Stimulated activated memory B cell treated with anti-CD40 and anti-IgM and Interleukin-4, amounts not matched to agents 10 μg/mL and 1 μg/mL and 100 μg/mL, for 72 hours (primary cell): ENCODE measurements at places on chromosomes 5 and 9.

DNA sequence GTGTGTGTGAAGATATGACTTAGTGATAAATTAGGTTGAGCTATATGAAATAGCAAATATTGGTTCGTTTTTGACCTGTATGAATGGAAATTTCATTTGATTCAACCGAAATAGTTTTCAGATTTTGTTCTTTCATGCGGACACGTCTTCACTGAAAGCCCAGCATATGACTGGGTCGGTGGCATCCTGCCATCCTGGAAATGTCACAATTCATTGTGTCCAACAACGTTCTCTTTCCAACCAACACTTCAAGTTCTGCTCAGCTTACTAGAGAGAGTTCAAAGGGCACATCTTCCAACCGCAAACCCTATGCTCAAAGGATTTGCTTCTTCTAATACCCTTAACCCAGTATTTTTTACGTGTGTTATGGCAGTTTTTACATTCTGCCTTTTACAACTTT lies 252.5 kb downstream of the NTRK2 start:
- peaks cover 20% of the 10 kb centered on the region for H3K27me3 ChIP-seq
- no peaks in the 10 kb centered on the region for H3K36me3 ChIP-seq
- no peaks in the 10 kb centered on the region for H3K4me1 ChIP-seq
- H3K27ac ChIP-seq: no peak overlapping the region

GRCh38 chr5:157273131-157273556 lies 7.2 kb downstream of the CYFIP2 start:
- H3K27ac ChIP-seq: peak overlapping the region; percentile 96
- H3K4me1 ChIP-seq: peaks cover 85% of the 10 kb centered on the region
- H3K4me3 ChIP-seq: peak overlapping the region; percentile 72
- H3K36me3 ChIP-seq: peaks cover 55% of the 10 kb centered on the region
- H3K27me3 ChIP-seq: no peaks in the 10 kb centered on the region

GRCh38 chr9:134189145-134189469 lies 24.7 kb upstream of the RNU6ATAC start:
- peaks cover 33% of the 10 kb centered on the region for H3K27me3 ChIP-seq
- no peak overlapping the region for H3K27ac ChIP-seq
- H3K4me3 ChIP-seq: no peak overlapping the region
- H3K36me3 ChIP-seq: no peaks in the 10 kb centered on the region

DNA sequence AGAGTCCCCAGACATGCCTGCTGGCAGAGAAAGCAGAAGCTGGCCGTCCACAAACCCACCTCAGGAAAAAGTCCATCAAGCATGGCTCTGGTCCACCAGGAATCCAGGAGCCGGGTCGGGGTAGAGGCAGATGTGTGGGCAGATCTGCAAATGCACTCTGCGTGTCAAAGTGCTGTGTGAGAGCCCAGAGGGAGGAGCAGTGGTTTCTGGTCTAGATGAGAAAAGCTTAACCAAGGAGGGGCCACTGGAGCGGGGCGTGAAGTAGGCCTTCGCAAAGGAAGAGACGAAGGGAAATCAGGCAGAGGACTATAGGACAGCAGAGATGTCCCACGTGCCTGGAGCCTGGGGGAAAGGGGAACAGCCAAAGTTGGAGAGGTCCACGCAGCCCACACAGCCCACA lies 40.0 kb downstream of the TTLL11 start:
- H3K36me3 ChIP-seq: peaks cover 34% of the 10 kb centered on the region
- H3K27ac ChIP-seq: no peak overlapping the region
- no peak for ATAC-seq
- H3K4me1 ChIP-seq: peaks cover 21% of the 10 kb centered on the region
- peaks cover 10% of the 10 kb centered on the region for H3K27me3 ChIP-seq

DNA sequence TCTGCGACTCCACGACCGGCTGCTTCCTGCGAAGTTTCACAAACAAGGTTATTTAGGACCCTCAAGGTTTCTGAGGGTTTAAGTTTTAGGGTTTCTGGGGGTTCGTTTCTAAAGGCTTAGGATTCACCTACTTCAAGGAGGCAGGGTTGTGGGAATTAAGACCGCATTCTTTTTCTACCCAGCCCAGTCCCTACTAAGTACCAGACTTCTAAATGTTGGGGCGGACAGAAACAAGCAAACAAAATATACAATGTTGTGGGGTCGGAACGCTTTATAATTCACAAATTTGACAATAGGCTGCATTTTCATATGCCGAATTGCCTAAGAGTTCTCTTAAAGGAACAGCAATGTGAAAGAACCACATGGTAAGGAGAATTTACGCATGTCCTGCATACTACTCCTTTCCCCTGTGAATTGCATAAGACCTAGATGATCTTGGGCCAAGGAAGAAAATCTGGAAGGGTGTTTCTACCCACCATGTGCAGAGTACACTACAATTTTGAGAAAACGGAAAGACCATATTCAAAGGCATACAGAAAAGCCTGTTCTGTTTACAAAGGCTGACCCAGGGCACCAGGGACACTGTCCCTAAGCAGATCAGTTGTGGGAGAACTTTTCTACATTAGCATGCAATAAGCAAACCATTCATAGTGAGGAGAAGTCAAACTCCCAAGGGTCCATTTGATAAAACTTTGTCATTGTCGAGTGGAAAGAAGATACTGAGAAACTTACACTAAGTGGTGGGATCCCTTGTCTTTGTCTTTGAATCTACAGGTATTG lies 457.3 kb downstream of the RAB3C start:
- H3K36me3 ChIP-seq: peaks cover 4% of the 10 kb centered on the region
- peaks cover 9% of the 10 kb centered on the region for H3K27me3 ChIP-seq
- no peak for ATAC-seq
- H3K4me3 ChIP-seq: peak overlapping the region; percentile 88
- H3K4me1 ChIP-seq: peaks cover 26% of the 10 kb centered on the region

DNA sequence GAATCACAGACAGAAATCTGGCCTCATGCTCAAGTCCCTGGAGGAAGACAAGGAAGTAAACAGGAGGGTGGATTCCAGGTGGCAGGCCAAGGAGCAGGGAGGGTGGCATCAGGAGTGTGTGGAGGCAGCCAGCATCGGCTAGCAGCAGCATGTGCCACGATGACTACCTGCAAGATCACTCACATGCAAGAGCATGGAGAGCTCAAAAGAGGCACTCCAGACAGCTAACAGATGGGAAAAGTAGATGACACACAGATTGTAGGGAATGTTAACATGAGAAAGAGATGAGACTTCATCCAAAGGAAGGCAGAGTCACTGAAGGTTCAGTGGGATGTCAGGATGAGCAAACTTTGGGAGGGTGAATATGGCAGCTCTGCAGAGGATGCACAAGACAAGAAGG lies 104.3 kb downstream of the SEMA5A start:
- H3K4me3 ChIP-seq: no peak overlapping the region
- ATAC-seq: no peak
- H3K36me3 ChIP-seq: no peaks in the 10 kb centered on the region
- H3K27ac ChIP-seq: no peak overlapping the region

- ATAC-seq: no peak
- no peaks in the 10 kb centered on the region for H3K27me3 ChIP-seq
- peaks cover 15% of the 10 kb centered on the region for H3K4me1 ChIP-seq
Observed at GRCh38 chr5:119105971-119106370, 35.1 kb downstream of the DMXL1 start.

GRCh38 chr9:81499594-81499993 lies 189.8 kb downstream of the TLE1 start:
- no peak for ATAC-seq
- H3K27ac ChIP-seq: no peak overlapping the region
- no peaks in the 10 kb centered on the region for H3K4me1 ChIP-seq
- no peaks in the 10 kb centered on the region for H3K36me3 ChIP-seq
- peaks cover 8% of the 10 kb centered on the region for H3K27me3 ChIP-seq
- H3K4me3 ChIP-seq: no peak overlapping the region

DNA sequence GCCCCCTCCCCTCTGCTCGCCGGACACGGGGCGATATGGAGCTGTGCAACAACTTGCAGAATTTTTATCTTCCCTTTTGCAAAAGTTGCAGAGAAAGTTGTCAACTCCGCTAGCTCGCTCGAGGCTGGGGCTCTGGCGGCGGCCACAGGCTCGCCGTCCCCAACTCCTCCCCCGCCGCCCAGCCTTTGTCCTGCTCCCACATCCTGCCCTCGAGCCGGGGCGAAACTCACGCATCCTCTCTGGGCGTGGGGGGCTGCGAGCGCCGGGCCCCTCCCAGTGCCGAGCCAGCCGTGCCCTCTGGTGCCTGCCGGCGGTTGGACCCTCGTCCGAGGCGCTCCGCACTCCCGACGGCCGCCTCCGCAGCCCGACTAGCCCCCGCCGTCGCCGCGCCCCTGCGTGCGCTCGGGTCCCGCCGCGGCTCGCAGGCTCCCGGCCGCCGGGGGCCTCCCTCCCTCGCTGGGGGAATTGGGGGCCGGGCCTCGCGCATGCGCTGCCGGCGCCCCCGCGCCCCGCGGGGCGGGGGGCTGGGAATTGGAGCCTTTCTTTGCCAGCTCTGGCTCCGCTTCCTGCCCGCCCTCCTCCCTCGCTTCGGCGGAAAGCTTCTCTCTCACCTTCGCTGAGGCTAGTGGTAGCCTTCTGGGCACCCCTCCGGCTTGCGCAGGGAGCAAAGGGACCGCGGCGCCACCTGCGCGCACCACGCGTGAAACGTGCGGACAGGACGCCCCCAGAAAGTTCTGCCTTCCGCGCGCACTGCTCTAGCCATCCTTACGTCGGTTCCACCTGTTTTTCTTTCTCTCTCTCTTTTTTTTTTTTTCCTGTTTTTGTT lies at the start of gene CCNJL:
Gene CCNJL, minus strand, starts transcription at position 431 of the 826 bp plus-strand sequence. CDS start 641 bp downstream, outside the sequence.
- peak within 1 kb of the TSS; percentile 75 for H3K4me3 ChIP-seq
- H3K27me3 ChIP-seq: peaks cover 65% of the 10 kb centered on the region
- no peak for ATAC-seq
- peaks cover 8% of the 10 kb centered on the region for H3K4me1 ChIP-seq

DNA sequence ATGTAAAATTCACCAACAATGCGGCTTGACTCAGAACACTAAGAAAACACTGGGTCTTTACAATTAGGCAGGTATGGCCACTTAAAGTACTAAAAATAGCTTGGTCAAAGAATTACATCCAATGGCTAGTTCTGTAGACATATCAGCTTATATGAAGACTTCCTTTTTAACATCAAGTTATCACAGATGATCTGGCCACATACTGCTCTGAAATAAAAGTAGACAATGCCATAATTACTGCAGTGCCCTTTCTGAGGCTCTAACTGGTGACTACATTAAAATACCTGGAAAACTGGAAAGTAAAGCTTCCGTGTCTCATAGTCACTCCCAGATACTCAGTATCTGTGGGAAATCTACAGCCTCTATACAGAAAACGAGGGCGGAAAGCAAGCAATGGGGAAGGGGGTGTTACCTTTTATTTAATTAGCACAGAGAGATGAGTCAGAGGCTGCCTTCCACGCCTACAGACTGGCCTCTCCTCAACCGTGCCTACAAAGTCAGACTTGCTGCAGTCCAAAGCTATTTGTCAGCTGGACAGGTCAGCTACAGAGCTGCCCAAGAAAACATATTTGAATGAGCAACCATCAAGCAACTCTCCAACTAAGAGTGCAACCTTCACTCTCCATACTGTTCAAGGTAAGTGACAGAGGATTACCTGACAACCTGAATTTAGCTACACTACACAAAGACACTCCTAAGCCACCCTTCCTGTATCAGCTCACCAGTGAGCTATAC lies 8.7 kb downstream of the SERINC5 start:
- ATAC-seq: peak; percentile 81

GRCh38 chr5:154005648-154006047 lies 33.1 kb downstream of the FAM114A2 start:
- no peak for ATAC-seq
- H3K36me3 ChIP-seq: peaks cover 58% of the 10 kb centered on the region
- no peaks in the 10 kb centered on the region for H3K4me1 ChIP-seq
- H3K27ac ChIP-seq: no peak overlapping the region
- H3K27me3 ChIP-seq: no peaks in the 10 kb centered on the region
- H3K4me3 ChIP-seq: no peak overlapping the region

DNA sequence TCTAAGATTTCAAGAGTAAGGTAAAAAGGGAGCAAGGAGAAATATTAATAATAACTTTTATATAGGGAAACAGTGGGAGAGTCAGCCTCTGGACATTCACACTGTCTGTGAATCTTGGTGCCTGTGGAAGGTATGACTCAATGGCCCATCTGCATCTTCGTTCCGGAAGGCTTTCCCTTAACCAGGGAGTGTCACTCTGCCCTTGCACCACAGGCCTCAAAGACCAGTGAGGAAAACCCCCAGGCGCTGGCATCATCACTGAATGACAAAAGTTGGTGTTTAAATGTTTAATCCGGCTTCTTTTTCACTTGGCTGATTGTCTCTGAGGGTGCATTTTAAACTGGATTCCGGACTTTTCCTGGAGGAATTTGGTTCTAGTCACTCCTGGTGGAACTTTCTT lies 522.4 kb upstream of the TLE4 start:
- H3K27ac ChIP-seq: no peak overlapping the region
- no peak overlapping the region for H3K4me3 ChIP-seq
- no peaks in the 10 kb centered on the region for H3K36me3 ChIP-seq
- no peak for ATAC-seq
- H3K27me3 ChIP-seq: peaks cover 11% of the 10 kb centered on the region

- ATAC-seq: peak; percentile 76
- H3K27ac ChIP-seq: no peak overlapping the region
- H3K27me3 ChIP-seq: no peaks in the 10 kb centered on the region
- no peaks in the 10 kb centered on the region for H3K36me3 ChIP-seq
Observed at GRCh38 chr9:70607926-70608325, 193.5 kb upstream of the KLF9 start.

DNA sequence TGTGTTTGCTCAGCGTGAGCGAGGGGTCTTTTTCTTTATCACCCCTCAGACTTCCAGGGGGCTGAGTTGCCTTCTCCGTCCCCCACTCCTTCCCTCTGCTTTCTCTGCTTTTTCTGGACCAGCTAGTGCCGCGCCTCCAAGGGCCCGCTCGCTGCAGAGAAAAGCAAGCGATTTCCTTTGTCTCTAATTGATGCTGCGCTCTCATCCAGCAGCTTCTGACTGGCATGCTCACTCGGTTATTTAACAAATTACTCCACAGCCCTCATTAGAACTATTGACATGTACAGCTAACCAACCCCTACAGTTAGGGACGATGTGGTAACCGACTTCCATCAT lies 288.0 kb downstream of the ELAVL2 start:
- no peaks in the 10 kb centered on the region for H3K4me1 ChIP-seq
- H3K36me3 ChIP-seq: no peaks in the 10 kb centered on the region
- no peaks in the 10 kb centered on the region for H3K27me3 ChIP-seq
- H3K4me3 ChIP-seq: no peak overlapping the region
- ATAC-seq: no peak
